ENCODE measurements at places on chromosomes 11 and 22.

DNA sequence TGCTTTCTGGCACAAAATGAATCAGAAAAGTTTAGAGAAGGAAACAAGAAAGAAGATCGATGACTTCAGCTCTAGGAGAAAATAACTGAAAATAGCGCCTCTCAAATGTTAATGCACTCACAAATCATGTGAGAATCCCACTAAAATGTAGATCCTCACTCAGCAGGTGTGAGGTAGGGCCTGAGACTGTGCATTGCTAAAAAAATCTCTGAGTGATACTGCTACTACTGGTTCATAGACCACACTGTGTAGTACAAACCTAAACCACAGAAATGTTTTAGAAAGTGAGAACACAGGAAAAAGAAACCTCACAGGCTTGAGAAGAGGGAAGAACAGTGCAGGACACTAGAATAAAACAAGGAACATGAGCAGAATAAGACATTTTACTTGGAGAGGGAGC, 2.0 kb downstream of the OR8D4 start:
- no peak for DNase-seq

DNA sequence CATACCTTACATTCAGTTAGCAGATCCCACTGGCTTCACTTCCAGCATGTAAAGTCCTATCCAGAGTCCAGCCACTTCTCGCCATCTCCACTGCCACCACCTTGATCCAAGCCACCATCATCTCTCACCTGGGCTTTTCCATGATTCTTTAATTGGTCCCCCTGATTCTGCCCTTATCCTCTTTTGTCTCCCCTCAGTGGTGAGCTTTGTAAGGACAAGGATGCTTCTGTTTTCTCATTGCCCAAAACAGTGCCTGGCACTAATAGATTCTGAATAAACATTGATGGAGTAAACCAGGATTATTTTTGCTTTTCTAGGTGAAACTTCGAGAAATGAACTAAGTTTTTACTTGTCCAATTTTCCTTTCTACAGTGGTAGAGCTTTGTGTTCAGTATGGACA, 4.4 kb downstream of the POLA2 start:
- no peak for DNase-seq

DNA sequence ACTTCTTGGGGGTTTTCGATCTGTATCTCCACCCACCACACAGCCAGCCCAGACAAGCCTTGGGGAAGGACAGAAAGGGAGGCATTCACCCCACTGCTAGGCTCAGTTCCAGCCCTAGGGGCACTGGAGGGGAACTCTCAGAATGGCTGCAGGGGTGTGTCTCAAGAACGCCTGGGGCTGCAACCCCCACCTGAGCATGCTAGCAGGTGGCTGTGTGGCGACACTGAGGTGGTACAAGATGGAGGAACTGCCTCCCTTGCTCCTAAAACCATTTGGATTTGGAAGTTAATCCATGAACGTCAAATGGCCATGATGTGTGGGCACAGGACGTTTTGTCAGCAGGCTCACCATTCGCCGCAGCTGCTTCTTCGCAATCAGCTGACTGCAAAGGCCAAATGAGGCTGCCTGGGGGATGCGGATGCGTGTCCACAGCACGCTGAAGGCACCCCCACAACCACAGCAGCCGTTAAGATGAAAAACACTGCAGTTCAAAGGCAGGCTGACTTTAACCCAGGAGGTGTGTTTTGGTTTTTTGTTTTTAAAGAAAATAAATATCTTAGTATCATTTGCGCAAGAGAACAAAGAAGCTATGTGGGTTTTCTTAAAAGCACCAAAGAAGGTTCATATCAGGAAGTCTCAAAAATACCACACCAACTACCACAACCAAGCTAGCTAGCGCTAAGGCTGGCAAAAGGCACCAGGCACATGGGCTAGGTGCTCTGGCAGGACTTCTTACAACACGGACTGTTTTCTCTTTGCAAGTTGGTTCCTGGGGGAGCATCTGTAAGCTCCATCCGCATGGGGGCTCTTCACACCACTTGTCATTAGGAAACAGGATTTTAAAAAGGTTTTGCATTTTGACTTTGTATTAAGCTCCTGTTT, 22.2 kb upstream of the NAP1L4 start:
- DNase-seq: no peak

DNA sequence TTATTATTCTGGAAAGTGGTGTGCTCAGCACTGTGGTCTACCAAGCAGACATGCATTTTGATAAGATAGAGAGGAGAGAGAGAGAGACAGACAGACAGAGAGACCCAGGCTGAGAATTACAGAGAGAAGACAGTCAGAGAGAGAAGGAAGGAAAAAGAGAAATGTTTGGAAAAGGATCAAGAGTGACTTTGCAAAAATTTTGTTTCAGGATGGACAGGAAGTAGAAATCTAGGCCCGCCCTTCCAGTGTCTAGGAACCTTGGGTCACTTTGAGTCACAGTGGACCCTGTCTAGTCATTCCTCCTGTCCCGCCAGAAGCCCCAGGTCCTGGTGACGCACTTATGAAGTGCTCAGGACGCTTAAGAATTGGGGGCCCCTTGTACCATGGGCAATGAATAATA, 166.7 kb downstream of the ST3GAL4 start:
- no peak for DNase-seq

DNA sequence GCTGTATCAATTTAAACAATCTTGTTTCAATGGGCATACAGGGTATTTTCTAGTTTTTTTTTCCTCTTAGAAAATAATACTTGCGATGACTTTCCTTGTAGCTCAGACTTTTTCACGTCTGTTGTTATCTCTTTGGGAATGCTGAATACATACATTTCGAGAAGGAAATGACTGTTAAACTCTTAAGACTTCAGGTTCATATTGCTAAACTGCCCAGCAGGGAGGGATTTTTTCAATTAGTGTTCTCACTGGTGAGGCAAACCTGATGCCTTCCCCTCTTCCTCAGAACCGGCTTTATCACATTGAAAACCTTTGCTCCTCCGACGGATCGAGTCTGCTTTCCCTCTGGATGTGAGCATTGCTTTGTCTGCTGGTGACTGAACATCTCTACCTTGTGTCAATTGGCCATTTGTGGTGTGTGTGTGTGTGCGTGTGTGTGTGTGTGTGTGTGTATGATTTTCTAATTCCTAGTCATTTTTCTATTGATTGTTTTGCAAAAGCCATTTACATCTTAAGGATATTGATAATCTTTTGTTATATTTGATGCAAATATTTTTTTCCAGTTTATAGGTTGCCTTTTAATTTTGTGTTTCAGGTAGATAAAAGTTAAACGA, 6.6 kb downstream of the NEAT1 start:
- no peak for DNase-seq

- DNase-seq: no peak
Observed at GRCh38 chr11:79265756-79266322, 175.0 kb downstream of the TENM4 start.

DNA sequence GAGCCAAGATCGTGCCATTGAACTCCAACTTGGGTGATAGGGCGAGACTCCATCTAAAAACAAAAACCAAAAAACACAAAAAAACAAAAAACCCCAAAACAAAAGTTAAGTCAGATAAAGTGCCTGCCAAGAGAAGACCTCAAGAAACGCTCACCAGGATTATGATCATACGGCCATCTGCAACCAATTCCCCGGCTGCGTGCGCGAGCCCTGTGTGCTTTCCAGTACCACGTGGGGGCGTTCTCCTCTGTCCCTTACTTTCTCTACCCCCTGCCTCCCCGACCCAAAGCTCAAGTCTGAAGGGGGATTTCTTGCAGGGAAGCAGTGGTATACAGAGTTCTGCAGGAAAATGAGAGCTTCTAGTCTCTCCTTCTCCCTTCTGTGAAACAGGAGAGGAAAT, 10.5 kb upstream of the RPS19BP1 start:
- DNase-seq: no peak

DNA sequence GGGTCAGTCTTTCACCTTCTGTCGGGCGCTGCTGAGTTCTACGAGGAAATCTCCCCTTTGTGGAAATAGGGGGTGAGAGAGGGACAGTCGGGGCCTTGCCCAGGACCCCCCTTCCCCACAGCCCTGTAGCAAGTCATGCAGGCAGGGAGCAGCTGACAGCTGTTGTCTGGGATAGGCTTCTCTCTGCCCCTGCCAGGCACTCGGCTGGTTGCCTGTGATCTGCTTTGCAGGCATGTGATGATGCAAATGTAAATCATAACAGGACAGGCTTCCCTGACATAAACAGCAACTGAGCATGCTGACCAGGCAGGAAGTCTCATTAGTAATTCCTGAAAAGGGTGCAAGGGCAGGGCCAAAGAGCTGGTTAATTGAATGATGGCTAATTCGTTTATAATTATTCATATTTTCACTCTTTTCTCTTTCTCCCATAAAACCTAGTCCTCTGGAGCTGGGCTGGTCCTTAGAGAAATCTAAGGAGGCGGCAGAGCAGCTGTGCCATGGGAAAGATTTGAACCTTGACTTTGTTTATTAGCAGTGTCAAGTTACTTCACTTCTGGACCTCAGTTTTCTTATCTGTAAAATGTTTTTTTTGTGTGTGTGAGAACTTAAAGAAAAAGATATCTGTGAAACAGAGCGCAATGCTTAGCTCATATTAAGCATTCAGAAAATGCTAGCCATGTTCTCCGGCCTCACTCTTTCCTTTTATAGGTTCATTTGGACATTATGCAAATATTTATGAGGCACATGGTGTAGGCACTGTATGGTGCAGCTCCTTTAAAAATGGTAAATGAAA, 129.7 kb downstream of the LDLRAD3 start:
- DNase-seq: no peak

- DNase-seq: no peak
Observed at GRCh38 chr11:95284057-95285052, 53.4 kb upstream of the SESN3 start.

- peak; percentile 57 for DNase-seq
Observed at GRCh38 chr11:128467610-128468041, 119.7 kb downstream of the ETS1 start.

DNA sequence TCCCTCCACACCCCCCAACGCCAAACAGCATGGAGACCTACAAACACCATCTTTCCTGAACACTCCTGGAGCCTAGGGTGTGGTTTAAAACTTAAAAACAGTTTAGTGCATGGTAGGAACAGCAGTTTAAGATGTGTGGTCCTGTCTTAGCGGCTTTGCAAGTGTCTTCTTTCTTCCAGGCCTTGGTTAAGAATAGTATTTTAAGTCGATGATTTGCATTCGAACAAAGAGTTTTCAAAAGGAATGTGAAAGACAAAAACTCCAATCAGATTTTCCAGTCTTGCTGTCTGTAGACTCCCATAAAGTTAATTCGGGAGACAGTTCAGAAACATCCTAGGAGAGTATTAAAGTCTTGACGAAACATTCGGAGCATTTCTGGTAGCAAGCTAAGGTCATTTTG, 3.7 kb downstream of the FGF4 start:
- no peak for DNase-seq
